Activated CD8-positive, alpha-beta memory T cell treated with anti-CD3 and anti-CD28 coated beads for 4 hours (primary cell): ENCODE measurements at places on chromosomes 2 and 18.

DNA sequence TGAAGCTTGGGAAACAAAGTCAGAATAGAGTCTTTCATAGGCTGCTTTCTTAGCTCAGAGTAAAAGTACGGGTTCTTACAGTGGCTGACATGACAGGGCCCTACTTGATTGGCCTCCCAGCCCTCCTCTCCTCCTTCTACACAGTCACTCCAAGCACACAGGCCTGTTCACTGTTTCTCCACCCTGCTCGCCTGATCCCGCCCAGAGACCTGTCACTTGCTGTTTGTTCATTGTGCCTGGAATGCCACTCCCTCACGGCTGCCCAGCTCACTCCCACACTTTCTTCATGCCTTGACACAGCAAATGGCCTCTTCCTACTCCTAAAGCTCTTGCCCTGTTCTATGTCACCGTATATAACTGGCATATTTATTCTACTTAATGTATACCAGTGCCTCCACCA, 104.8 kb downstream of the MAP4K4 start:
- DNase-seq = no peak

DNA sequence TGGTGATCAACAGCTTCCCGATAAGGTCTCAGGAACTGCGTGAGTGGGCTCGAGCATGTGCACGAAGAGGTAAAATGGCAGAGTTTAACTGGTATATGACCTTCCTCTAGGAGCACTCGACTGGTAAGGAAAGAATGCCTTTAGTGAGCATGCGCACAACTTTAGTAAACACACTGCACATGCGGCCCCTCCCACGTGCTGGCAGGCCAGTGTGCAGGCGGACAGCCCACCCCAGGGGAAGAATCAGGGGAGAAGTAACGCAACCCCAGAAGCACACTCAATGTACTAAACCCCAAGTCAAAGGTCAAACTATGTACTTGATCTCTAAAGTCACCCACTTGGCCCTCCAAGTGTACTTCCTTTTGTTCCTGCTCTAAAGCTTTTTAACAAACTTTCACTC, 28.7 kb upstream of the SLC25A52 start:
- no peak for DNase-seq

GRCh38 chr18:66916834-66917233, 312.9 kb upstream of the CDH19 start:
- no peak for DNase-seq

GRCh38 chr2:151289972-151290866, 751 bp upstream of the NMI start:
- no peak for DNase-seq

GRCh38 chr2:85873679-85874078, 15.1 kb downstream of the ST3GAL5 start:
- DNase-seq = no peak

GRCh38 chr2:173657996-173658717, 303.5 kb downstream of the CDCA7 start:
- no peak for DNase-seq

DNA sequence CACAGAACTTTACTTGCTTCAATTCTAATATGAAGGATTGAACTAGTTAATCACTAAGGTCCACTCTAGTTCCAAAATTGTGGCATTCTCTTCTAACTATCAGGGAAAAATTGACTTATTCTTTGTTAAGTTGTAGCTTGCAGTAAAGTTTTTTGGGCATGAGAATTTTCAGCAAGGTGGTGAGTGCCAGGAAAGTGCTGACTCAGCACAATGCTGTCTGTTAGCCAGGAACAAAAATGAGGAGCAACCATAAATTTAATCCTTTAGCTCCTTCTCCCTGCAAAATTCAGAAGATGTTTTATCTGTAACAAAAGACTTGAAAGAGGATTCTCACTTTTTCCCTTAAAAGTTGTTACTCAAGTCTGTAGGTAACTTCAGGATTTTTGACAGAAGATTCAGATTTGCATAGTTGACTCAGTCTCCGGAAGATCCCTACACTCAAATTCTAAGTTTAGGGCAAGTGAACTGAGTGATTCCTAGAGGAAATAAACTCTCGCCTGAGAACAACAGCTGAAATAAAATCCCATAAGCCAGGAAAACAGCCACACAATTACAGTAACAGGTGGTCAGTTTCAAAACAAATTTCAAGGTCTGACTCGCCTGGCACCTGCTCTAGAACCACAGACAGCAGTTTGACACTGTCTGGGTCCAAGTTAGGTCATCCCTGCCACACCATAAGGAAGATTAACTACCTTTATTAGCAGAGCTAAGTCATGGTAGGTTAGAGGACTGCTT, 20.2 kb upstream of the DARS1 start:
- no peak for DNase-seq

DNA sequence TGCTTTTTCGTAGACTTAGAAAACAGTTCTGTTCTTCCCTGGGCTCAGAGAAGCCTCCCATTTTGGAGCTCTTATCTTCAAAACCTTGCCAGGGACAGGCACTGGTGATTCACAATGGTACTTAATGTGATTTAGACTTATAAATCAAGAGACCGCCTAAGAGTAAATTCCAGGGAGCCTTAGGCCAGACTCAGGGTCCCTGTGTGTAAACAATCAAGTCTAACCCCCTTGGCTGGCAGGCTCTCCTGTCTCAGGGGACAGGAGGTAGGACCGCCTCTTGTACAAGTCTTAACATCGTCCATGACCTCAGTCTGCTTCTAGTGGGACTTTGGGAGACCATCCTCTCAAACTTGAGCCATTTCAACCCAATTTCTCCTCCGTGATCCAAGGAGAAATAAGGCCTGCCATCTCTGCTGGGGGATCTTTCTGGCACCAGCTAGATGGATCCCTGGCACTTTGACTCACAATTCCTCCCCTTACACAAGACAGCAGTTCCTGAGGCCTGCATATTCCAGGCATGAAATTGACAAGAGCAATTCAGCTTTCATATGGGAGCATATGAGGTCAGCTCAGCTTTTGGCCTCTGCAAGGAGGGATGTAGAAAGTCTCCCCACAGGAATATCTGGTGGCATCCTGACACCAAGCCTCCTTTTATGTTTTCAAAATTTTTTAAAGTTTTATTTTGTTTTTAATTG, 487.0 kb downstream of the TNS1 start:
- DNase-seq = no peak

- no peak for DNase-seq
Measured at GRCh38 chr2:74762789-74763188, 71.1 kb upstream of the HK2 start.
